ENCODE measurements at places on chromosomes 4 and X.

DNA sequence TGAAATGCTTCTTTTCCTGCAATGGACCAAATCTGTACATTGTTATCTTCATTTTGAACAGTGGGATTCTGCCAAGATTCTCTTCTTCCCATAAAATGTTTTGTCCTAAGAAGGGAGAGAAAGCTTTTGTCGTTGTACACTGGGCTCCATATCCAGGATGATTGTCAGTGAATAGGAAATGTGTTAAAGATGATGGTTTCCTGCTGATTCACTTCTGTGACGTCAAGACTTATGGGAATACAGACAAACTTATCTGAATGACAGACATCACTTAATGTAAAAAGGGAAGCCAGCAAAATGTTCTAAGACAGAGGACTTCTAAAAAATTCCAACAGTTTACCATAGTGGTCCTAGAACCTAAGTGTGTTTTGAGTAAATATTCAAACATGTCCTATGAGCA is 53.7 kb upstream of the HPF1 start:
- DNase-seq: no peak

- no peak for DNase-seq
Measured at GRCh38 chr4:122007016-122007415, 55.2 kb upstream of the TRPC3 start.

DNA sequence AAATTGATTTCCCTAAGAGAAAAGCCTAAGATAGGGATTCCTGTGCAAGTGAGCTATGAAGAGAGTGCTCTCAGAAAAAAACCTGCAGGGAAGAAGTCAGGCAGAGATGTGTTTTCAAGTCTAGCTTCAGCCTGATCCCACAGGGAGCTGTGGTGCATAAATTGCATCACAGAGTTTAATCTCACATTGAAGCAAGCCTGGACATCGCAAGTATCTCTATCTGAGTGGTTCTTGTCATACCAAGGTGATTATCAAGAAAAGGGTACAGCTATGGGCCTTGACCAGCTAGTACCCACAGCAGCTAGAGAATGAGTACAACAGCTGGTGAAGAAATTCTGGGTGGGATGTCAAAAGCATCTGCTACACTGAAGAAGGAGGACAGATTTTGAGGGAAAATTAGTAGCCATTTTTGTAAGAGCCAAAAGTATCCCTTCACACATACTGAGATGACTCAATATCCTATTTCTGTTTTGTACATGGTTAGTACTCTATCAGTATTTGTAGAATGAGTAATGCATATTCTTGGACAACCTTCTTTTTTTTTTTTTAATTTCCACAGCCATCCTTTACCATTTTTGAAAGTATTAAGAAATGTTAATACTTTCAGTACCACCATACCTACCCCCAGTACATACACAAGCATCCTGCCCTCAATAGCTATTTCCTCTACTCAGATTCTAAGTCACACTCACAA is 708.9 kb downstream of the IL1RAPL1 start:
- DNase-seq: no peak

- DNase-seq: no peak
Measured at GRCh38 chr4:87036713-87037112, 101.9 kb downstream of the AFF1 start.

DNA sequence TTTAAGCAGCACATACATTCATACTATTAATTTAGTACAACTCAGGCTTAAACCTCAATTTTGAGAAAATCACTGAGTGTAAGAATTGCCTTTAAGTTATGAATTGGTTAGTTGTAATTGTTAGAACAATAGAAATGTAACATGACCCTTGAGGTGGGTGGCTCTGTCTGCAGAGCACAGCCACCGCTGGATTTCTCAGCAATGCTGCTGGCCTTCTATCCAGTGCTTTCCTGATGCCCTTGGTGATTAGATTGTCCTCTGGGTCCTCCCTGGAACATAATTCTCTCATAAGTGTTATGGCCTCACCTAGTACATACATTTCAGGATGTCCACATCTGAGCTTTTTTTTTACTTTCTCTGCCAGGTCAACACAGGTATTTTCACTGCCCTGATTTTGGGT is 213.2 kb downstream of the SLC7A11 start:
- DNase-seq: no peak

DNA sequence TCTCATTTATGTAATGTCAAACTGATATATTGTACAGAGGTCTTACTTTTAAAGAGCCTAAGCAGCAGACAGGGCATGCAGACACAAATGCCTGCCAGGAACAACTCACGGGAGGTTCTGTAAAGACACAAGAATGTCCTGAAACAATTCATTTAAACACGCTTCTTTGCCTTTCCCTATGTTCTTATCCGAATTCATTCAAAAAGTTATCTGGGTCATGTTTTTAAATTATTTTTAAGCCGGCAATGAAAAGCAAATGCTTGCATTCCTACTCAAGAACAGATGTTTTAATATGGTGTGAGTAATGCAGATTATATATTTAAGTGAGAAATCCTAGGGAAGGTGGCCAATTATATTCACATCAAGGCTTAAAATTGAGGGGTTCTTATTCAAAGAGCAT is 192.6 kb downstream of the PDGFC start:
- no peak for DNase-seq

DNA sequence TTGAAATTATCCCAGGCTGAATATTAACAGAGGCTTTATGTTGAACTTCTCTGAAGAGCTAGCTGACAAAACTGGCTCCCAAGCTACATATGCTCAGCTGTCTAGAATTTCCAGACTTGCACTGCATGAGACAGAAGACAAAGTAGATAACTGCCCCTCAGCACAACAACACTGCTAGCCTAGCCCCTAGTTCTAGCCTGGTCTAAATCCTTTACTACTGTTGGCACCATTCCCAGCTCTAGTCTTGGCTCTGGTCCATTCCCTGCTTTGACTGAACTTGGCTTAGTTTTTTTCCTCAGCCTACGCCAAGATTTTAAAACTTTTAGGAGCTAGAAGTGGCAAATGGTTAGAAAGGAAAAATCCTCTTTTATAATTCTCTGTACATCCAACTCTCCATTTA is 7.6 kb upstream of the OPHN1 start:
- no peak for DNase-seq

GRCh38 chr4:41172786-41173185 is 41.6 kb downstream of the APBB2 start:
- no peak for DNase-seq

- no peak for DNase-seq
Measured at GRCh38 chr4:176810481-176811249, 17.9 kb upstream of the VEGFC start.

- no peak for DNase-seq
Measured at GRCh38 chr4:36196145-36196913, 48.0 kb downstream of the ARAP2 start.

- peak; percentile 6 for DNase-seq
Measured at GRCh38 chr4:83561381-83561780, 25.5 kb downstream of the GPAT3 start.

DNA sequence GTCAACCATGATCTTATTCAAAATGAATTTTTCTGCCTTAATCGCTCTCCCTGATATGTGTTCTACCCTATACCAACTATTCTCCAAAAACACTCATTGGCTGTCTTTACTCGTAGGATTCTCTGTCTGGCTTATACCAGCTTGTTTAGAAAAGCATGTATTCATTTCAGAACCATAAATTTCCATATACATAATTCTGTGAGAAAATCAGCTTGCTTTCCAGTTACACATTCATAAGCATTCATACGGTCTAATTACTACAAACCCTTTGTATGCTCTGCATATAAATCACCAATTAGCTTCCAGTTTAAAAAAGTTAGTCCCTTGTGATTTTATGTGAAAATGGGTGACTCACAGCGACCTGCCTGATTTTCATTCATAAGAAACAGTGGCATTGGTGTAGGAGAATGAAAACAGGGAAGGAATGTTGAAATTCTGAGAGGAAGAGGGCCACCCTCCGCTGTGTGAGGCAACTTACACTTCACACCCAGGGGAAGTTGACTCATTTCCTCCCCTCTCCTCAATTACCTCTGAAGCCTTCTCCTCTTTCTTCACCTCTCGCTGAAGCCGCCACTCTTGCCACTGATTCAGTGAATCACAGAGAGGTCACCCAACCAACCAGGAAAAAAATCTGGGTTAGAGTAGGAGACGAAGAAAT is 63.3 kb downstream of the MEPE start:
- no peak for DNase-seq

- no peak for DNase-seq
Measured at GRCh38 chr4:183853548-183853940, 51.6 kb upstream of the STOX2 start.

GRCh38 chr4:26233350-26233749 is 87.5 kb upstream of the RBPJ start:
- no peak for DNase-seq

DNA sequence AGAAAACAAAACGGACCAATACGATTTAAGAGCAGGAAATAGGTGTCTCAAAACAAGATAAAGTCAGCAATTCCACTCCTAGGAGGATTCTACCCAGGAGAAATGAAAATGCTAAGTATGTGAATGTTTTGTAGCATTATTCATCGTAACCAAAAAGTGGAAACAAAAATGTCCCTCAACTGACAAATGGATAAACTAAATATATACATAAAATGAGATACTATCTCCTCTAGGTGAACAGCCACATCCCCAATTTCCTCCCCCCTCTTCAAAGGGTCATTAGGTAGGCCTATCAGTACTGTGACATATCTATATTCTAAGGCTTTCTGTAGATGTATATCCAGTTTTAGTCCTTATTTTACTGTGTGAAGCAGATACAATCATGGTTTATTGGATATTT is 18.0 kb downstream of the DDX3X start:
- no peak for DNase-seq

DNA sequence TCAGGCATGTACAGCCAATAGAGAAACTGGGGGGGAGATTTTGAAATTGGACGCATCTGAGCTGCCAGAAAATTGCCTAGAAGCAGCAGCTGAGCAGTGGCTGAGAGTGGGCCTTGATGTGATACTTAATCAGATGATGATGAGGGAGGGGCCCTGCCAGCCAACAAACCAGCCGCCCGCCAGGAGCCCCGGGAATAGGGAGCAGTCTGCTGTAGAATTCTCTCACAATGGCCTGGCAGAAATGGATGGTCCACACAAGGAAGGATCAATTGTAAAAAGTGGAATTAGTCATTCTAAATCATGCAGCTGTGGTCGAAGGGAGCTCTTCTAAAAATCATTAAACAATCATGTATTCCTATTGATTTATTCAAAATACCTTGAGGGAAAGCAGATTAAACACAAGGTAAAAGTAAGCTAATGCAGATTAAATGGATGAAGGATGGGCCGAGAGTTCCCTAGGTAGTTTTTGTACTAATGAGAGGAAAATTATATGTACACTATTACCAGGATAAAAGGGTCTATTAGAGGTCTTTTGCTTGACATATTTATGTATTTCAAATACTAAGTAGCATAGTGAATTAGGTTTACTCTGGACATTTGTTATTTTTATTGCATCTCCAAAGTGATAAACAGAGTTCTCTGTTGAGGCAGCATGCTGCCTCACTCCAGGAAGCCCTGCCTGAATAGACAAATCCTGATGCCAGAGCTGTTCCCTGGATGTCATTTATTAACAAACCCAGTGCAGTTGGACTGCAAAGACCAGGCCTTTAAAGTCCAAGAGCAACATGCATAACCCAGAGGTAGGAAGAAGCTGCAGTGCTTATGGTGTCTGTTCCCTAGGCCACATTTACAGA is 91.3 kb downstream of the NKX6-1 start:
- no peak for DNase-seq

DNA sequence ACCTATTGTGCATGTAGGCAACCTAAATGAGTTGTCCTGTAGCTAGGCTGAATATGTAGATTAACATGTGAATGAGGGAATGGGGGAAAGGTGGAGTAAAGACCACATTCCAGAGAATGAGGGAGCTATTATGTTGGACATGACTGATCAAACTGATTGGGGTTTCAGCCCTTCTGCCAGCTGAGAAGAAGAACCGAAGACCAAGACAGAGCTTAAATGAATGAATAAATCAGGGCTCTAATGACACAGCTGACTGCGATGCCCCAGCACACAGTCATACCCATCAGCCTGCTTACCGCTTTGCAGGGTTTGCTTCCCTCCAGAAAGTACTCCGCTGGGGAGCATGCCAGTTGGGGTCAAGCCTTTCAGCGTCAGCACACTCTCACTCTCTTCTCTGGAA is 315.4 kb downstream of the PPP3CA start:
- no peak for DNase-seq

- DNase-seq: no peak
Measured at GRCh38 chr4:124745985-124746801, 33.7 kb upstream of the ANKRD50 start.

GRCh38 chr4:112302320-112303274 is 5.4 kb downstream of the ALPK1 start:
- DNase-seq: no peak

DNA sequence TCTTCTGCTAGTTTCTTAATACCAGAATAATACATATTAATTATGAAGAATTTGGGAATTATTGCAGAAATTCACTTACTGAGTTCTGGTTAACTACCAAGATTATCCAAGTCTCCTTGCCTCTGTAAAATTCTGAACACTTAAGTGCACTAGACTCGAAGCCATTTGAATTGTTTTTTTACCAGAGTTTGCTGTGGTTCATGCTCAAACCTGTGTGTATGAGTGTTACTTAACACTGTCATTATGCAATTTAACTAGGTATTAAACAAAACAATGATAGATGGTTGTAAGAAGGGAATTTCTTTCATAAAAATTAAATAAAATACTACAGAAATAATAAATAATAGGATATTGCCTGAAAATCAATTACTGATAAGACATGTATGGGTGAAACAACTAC is 145.6 kb upstream of the FAT4 start:
- DNase-seq: no peak

DNA sequence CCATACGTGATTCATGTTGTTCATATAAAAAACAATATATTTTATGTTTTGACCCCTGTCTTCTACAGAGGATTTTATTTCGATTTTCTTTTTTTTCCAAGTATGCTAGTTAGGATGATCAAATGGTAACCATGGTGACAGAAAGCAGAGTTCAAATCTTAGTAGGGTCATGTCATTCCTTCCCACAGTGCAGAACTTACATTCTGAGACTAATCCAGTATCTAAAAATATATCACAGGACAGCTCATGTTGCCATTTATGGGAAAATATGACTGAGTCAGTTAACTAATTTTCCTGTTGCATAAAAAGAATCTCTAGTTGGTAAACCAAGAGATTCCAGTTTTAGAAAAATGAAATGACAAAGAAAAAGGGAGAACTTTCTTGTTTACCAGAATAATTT is 209.5 kb downstream of the PARM1 start:
- DNase-seq: no peak

GRCh38 chr4:44675366-44675765 is 2.9 kb upstream of the GUF1 start:
- no peak for DNase-seq

- no peak for DNase-seq
Measured at GRCh38 chr4:47118192-47118929, 87.0 kb downstream of the GABRB1 start.

DNA sequence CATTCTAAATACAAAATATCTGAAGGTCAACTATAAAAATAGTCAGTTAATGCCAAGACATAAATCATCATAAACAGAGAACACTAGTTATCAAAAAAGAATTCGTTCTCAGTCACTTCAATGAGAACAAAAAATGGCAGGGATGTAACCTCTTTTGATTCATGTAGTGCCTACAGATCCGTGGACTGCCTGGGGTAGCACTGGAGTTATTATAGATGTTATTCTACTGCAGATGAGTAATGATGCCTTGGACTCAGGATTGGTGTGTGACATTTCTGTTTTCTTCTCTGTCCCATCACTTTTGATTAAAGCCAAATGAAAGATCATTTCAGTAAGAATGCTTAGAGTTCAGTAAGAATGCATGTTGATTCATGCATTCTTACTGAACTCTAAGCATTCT is 440.4 kb downstream of the FAM133A start:
- no peak for DNase-seq
